ENCODE measurements at places on chromosomes 6 and 20.

DNA sequence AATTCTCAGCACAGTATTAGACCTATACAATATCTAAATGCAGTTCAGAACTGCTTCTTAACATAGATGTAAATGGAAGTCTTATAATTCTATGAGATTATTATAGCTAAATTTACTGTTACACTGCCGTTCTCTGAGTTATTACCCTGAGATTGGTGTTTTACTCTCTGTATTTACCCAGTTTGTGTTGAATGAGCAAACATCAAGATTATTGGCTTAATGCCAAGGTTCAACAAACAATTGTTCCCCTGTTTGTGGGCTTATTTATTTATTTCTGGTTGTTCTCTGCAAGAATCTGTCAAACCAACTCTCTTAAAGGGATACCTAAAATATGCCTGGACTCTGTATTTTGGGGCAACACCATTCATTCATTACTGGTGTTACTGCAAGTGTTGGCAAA lies 5.2 kb upstream of the STMND1 start:
- DNase-seq, result no peak

GRCh38 chr6:6612308-6612707 lies 23.8 kb downstream of the LY86 start:
- DNase-seq, result no peak

DNA sequence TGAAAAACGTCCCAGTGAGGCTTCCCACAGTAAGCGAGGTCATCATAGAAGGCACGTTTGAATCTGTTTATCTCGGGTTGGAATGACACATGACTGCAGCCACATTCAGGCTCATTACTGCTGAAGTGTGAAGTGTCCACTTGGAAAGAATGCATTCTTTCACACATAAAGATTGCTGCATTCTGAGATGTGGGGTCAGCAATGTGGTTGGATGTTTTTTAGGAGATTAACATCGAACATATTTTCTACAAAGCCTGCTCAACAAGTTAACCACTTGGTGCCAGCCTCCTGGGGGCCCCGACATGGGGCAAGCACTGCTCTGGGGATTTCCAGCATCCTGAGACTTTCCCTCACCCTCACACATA lies 79.9 kb downstream of the BMP6 start:
- no peak for DNase-seq

DNA sequence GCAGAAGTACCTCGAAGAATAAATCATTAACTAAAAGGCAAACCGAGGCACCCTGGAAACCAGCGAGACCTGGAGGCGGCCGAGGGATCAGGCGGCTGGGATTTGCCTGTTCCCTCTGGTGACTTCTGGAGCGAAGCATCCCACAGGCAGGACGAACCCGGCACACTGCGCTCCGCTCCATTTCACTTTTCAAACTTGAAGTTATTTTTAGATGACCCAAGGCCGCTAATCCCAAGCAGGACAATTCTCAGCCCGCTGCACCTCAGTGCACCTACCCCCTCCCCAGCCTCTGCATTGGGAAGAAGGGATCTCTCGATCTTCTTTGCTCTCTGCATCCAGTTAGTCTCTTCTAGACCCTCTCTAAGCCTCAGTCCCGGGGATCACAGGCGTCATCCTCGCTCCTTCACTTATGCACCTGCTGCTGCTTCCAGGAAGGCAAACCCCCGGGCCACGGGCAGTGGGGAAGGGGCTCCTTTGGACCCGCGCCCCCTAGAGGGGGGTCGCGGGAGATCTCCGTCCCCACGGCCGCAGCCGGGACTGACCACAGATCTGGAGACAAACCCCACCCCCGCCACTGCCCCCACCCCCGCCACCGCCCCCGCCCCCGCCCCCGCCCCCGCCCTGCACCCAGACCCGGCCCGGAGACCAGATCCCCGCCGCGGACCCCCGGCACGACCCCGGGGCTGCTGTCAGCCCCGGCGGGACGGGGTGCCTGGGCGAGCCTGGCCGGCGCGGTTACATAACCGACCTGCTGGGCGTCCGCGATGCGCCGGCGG lies 636 bp downstream of the RCAN2 start:
- DNase-seq, result no peak

GRCh38 chr6:134603561-134603960 lies 285.6 kb upstream of the SGK1 start:
- DNase-seq, result no peak

DNA sequence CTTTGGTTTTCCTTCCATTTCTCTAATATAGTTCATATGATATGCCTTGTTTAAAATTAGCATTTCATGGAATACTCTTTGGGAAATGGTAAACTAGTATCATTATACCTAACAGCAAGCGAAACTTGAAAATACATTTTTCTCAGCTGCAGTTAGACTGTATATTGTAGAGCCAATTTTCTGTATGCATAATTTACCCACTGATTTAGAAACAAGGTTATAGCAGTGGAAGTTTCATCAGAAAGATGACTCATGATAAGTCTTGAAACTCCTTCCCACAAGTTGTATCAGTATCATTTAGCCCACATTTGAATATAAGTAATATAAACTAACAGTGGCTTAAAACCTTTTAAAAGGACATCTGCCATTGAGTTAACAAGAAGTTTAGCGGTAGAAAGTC lies 164.8 kb upstream of the BMP5 start:
- no peak for DNase-seq

GRCh38 chr6:3757241-3757641 lies 5.7 kb upstream of the PXDC1 start:
- DNase-seq, result no peak

DNA sequence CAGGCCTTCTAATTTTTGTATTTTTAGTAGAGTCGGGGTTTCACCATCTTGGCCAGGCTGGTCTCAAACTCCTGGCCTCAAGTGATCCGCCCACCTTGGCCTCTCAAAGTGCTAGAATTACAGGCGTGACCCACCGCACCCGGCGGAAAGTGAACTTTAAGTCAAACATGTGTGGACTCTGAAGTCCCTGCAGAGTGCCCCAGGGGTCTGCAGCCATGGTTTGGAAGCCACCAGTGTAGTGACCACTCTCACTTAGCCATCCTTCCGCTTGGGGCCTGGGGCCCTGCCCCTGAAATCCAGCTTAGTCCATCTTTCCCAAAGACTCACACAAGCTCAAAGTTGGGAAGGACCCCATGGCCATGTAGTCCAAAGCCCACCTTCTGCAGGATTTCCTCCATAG lies 164.5 kb downstream of the GRM4 start:
- no peak for DNase-seq

DNA sequence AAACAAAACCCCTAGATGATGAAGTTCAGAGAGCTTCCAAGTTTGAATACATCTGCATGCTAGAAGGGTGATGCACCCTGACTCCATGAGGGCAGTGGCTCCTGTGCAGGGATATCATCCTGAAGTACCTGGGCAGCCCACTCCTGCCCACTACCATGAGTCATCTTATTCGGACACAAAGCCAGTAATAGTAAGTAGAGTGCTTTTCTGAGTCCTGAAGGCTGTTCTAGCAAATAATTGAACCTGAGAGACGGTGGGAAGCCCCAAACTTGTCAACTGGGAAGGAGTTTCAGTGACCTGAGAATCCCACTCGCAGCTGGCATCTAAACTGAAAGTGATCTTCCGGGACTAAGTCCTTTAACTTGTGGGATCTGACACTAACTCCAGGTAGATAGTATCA lies 152.9 kb upstream of the COL21A1 start:
- no peak for DNase-seq

- no peak for DNase-seq
These were observed 79.8 kb downstream of the NFATC2 start for GRCh38 chr20:51462566-51463276.

GRCh38 chr6:163637524-163637923 lies 223.0 kb downstream of the QKI start:
- no peak for DNase-seq

- no peak for DNase-seq
These were observed 25.6 kb upstream of the AHI1 start for GRCh38 chr6:135522965-135523692.

GRCh38 chr6:133108419-133108818 lies 132.7 kb upstream of the EYA4 start:
- DNase-seq, result no peak

- DNase-seq, result no peak
These were observed 43.9 kb downstream of the PLCB1 start for GRCh38 chr20:8175741-8176675.

GRCh38 chr6:107867302-107867615 lies 43.1 kb upstream of the SCML4 start:
- DNase-seq, result no peak

DNA sequence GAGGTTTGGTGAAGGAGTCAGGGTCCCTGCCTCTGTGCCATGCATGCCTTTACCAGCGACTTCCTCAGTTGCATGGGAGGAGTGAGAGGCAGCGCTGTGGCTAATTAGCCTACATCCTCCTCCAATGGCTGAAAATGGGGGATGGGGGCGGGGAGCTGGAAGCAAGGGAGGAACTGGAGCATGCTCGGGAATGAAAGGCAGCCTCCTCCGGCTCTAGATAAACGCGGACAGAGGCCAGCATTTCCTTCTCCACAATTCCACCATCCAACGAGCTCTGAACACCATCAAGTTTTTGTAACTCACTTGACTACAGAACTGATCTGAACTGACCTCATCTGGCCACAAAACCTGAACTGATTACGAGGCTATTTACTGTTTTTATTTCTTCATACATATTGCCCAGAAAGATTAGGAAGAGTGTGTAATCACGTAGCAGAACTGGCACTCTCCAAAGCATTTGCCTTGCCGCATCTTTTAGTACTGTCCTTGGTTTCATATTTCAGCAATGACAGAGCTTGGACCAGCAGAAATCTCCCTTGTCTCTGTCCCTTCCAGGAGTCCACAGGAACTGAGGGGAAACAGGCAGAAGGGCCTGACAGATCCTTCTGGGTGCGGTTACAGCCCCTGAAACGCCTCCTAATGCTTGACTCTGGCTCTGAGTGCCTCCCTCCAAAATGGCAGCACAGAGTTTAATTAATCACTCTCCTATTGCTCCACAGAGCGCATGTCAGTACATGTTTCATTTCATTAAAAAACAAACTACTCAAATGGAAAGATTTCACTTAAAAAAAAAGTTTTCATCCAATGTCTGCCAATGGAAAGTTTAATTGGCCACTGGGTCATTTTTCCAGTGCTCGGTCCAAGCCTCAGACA lies 58.2 kb upstream of the TRAF3IP2 start:
- DNase-seq, result no peak

DNA sequence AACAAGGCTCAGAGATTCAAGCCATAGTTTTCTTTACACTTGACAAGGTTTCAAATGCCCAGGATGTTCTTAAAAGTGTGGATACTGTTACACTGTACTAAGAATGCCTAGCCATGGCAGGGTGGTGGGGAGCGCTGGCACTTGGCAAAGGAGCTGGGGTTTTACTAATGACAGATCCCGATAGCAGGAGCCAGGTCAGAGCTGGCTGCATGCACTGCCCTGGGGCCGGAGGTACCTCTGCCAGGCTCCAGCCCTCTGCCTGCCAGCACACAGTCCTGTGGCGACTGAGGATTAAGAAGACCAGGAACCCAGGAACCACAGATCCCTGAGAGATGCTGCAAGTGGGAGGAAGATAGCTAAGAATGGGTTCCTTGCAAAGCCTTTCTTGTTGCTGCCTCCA lies 260.3 kb downstream of the ALDH8A1 start:
- no peak for DNase-seq

- DNase-seq, result no peak
These were observed 1.6 kb downstream of the FBXO5 start for GRCh38 chr6:152981219-152981618.

GRCh38 chr6:123402052-123402451 lies 234.7 kb downstream of the TRDN start:
- DNase-seq, result no peak

- DNase-seq, result no peak
These were observed 299.3 kb downstream of the NRN1 start for GRCh38 chr6:5707281-5708045.

GRCh38 chr6:108758884-108759283 lies 89.3 kb upstream of the ARMC2 start:
- DNase-seq, result no peak

DNA sequence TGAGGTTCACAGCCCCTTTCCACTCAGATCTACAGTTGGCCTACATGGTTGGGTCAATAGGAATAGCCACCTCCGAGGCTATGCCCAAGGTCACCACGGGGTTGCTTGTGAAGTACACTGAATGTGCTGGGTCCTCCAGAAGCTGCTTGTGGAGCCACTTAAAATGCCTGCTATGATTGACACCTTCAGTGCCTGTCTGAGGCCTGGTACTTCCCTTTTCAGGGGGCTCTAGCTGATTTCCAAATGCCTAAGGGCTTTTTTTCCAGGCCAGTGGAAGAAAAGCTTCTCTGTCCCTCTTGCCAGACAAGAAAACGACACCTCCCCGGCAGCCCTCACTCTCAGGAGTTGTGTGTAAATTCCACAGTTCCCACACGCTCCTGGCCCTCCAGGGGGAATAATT lies 6.3 kb upstream of the NXT1 start:
- DNase-seq, result no peak

DNA sequence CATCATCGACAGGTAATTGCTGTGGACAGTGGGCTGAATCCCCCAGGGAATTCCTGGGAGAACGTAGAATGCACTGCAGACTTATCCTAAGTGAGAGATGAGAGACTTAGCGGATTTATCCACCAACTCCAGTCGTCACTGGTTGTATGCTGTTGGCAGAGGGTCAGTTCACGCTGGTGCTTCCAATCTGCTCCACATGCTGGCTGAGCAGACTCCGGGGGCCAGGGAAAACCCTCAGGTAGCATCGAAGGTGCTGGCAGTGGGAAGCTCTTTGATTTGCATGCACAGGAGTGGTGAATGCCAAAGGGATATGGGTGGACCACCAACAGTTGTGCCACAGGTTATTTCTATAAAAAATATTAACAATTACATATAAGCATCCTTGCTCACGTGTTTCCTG lies 20.2 kb downstream of the TTLL9 start:
- no peak for DNase-seq

GRCh38 chr6:137926207-137926731 lies 59.2 kb downstream of the TNFAIP3 start:
- no peak for DNase-seq

DNA sequence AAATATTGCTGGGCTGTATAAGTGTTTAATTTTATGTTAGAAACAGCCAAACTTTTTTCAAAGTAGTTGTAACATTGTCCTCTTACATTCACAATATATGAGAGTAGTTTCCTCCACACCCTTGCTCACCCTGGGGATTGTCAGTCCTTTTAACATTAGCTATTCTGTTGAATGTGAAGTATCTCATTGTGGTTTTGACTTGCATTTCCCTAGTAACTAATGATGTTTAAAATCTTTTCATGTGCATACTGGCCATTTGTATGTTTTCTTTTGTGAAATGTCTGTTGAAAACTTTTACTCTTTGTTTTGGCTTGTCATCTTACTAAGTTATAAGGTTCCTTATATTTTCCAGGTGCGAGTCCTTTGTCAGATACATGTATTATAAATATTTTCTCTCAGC lies 32.9 kb downstream of the TRIM38 start:
- DNase-seq, result no peak

GRCh38 chr6:66897576-66897975 lies 1190.5 kb upstream of the EYS start:
- DNase-seq, result no peak

GRCh38 chr20:25023356-25023755 lies 30.8 kb upstream of the APMAP start:
- no peak for DNase-seq

DNA sequence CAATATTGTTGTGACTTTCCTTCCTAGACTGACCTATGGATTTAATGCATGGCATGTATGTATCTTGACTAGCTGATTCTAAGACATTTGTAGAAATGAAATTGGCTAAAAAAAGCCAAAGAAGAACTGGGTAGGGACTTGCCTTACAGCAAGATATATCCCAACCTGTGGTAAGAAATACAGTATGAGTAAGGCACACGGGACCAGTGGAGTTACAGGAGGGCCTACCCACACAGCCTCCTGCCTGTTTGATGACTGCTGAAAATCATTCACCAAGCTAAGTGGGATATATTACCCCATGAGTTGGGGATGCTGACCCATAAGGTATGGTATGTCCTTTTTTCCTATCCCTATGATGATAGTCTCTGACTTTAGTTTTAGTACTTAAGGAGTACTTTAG lies 112.2 kb downstream of the INSM1 start:
- no peak for DNase-seq
